Stimulated activated CD4-positive, alpha-beta T cell treated with anti-CD3 and anti-CD28 coated beads, TNF-alpha, amount 100 ng/mL, for 1 hour (primary cell): ENCODE measurements at places on chromosomes 1 and 21.

DNA sequence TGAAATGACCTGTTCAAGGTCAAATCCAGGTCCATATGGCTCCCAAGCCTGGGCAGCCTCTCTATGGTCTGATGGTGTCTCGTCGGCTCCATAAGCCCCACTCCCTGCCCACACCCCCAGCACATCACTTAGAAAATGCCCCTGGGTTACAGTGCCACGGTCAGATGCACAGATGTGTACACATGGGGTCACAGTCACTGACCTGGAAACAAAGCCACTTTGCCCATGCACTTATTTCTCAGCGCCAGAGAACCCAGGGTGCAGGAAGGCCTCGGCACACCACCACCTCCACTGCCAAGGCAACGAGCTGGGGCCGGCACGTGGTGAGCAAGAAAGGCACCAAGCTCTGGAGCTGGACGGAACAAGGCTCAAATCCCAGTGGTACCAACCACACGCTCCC lies 24.7 kb downstream of the IFFO2 start:
- no peak for DNase-seq

DNA sequence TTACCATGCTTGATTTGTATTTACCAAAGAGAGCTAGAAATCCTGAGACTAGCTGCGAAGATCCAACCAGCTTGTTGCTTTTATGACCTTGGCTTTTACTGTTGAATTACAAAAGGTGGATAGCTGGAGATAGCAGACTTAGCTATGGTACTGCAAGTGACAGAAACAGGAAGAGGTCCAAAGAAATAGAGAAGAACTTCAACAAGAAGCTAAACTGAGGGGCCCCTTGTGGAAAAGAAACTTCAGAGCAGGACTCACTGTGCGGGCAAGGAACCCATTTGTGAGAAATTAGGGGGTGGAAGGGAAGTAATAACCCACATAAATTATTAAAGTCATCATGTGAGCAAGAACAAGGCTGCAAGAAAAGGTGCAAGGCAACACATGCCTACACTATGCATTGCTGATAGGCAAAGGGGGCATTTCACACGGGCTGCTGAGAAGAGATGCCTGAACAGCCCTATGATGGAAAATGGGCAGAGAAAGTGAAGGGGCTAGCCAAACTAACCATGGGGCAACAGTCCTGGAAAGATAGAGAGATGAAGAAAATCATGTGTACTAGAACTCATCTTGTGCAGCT lies 116.6 kb upstream of the PRDX6 start:
- no peak for DNase-seq

DNA sequence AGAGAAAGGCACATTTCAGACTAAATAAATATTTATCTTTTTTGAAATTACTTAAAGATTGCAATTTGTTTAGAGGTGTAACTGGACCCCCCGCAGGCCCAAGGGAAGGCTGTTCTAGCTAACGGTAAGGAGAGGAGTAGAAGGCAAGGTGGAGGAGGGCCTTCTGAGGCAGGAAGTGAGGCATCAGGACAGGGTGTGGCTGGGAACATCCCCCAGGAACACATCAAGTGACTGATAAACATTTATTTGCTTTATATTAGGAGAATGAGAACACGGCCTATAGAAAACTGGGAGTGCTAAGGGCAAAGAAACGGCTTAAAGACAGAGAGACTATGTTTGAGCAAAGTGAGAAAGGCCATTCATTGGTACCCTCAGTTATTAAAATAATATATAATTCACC lies 23.2 kb downstream of the HIVEP3 start:
- DNase-seq, result no peak

GRCh38 chr1:23634840-23635651 lies 56.6 kb upstream of the RPL11 start:
- DNase-seq, result no peak
